ENCODE measurements at places on chromosomes 2 and 18. TPM values are rescaled to one million over a fixed set of nuclear protein-coding genes. Genes with fewer than 3 reads are reported as not detected.

GRCh38 chr2:43759195-43759594, 14.6 kb upstream of the DYNC2LI1 start:
- DNase-seq, result no peak

DNA sequence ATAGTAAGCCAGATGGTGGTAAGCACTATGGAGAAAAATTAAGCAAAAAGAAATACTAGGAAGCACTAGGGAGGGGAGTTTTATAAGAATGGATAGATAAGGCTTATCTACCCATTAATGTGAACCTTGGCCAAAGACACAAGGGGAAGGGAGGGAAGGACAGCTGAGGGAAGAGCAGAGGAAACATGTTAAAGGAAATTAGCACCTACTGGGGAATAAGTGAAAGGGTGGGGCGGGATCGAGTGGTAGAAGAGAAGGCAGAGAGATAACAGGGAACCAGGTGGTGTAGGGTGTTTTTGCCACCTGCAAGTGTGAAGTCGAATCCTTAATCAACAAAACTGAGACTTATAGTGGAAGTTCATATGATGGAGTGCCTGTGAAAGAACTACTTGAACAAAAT, 1.7 kb downstream of the UNC80 start:
- no peak for DNase-seq

DNA sequence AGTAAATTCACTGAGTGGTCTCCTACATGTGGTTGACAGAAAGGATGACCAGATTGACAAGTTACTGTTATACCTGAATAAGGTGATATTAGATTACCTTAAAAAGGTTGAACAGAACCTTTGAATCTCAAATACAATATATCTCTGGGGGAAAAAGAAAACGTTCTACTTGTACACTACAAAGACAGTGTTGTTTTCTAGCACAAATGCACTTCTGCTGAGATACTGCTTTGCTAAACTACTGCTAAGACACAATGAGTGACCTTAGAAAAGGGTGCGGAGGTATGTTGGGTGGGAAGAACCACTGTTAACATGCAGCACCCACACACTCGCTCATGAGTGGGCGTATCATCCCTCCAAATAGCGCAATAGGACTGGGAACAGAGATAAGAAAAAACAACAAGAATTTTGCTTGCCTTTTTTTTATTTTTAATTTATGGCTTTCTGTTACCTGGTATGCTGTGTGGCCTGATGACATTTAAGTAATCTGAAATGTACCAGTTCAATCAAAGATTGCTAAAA, 6.1 kb downstream of the BCL2 start:
- DNase-seq, result no peak

DNA sequence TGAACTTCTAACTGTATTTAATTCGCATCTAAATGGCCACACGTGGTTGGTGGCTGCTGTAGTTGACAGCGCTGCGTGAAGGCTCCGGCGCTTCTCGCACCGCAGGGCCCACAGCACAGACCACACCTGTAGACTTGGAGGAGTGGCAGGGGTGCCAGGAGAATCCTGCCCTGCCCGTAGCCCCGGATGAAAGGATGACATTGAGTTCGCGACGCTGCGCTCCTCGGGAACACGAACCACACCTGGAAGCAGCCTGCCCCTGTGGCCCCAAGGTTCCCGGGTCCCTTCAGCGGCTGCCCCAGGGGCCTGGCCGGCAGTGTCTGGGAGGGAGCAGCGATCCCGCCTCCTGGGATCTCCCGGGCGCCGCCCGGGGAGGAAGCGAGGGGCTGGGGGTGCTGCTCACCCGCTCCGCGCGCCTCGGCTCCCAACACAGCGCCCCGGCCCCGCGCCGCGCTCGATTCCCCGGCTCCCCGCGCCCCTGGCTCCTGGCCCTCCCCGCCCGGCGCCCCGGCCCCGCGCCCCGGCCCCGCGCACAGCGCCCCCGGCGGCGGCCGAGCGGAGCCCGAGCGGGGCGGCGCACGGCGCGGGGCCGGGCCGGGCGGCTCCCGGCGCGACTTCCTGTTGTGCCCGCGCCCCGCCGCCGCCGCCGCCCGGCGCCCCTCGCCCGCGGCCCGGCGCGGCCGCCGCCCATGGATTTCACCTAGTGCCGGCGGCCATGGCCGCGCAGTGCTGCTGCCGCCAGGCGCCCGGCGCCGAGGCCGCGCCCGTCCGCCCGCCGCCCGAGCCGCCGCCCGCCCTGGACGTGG, at the start of gene RNPEPL1:
RNPEPL1 (plus strand) TSS at position 613 of the 806 bp plus-strand sequence; CDS start at position 716, 103 bp downstream.
- DNase-seq, result peak; percentile 54

DNA sequence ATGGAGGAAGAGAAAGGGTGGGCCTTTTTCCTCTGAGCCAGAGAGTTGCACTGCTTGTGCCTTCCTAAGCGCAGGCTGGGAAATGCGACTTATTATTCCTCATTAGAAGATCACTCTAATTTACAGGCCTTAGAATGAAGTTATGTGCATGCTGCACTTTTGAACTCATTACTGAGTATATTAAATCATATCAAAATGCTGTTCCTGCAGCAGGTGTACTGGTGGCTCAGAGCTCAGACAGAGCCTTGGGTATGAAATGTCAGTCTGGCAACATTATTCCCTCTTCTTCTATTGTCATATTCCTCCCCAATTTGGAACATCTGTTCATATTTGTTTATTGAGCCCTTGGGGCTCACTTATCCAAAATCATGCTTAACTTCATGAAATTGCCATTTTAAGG, 85.5 kb downstream of the ADCYAP1 start:
- no peak for DNase-seq

- no peak for DNase-seq
These were observed 17.3 kb downstream of the NOL4 start for GRCh38 chr18:34207344-34207851.

DNA sequence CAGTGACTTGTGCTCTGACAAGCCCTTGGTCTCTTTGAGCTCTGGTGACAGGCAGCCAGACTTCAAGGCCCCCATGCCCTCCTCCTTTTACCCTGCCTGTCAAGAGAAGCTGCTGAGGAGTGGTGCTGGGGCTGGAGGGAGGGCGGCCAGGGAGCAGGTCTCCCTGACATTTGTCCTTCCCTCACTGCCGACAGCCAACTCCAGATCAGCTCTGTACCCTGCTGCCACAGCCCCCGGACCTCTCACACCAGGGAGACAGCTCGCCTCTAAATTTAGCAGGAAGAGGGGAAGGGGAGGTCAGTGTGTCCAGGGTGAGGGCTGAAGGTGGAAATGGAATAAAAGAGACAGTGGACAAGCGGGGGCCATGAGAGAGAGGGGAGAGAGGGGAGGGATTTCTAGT, 155.8 kb downstream of the TDRD15 start:
- DNase-seq, result no peak

- DNase-seq, result no peak
These were observed 15.1 kb downstream of the ALLC start for GRCh38 chr2:3672861-3673678.

DNA sequence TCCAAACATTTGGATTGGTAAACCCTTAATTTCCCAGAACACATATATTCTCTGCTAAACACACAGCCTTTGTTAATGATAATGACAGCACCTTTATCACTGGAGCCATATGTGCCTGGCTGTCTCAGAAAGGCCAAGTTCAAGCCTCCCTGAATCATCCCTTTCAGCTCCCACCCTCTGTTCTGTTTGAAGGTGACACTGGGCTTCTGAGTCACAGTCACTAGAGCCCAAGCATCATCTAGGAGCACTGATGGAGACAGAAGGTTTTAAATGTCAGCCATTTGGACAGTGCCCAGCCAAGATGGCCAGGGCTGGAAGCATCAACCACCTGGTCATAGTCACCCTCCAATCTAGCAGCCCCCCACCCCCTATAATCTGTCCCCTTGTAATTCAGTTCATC, 80.6 kb downstream of the NRP2 start:
- DNase-seq, result no peak

GRCh38 chr2:223852281-223852795, 15.0 kb upstream of the AP1S3 start:
- no peak for DNase-seq

GRCh38 chr2:232204457-232204931, 174.1 kb upstream of the ALPP start:
- no peak for DNase-seq

DNA sequence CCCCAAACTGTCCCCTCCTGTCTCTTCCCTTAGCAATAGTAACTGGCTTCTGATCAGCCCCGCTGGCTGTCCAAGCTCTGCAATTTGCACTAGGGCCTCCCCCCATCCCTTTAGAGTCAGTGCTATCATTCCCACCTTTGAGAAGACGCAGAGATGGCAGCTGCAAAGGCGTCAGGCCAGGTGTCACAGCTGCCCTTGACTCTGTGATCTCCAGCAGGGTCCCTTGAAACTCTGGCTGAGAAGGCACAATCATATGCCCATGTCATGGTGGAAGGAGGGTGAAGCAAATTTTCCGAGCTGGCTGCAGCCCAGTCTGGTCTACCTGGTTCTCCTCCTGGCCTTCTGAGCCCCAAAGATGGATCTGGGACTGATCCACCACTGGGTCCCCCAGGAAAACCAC, 49.2 kb upstream of the TEX51 start:
- no peak for DNase-seq

DNA sequence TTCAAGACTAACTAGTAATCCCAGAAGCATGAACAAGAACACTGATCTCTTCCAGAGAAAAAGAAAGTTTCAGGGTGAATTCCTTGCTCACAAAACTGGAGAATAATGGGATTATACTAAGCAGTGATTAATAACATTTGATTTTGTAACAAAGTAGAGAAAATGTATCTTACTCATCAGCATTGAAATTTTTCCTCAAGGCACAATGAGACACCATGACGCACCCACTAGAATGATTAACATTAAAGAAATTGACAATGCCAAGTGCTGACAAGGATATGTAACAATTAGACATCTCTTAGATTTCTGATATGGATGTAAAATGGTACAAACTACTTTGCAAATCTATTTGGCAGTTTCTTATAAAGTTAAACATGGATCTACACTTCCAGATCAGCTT, 101.1 kb upstream of the EPHA4 start:
- no peak for DNase-seq

DNA sequence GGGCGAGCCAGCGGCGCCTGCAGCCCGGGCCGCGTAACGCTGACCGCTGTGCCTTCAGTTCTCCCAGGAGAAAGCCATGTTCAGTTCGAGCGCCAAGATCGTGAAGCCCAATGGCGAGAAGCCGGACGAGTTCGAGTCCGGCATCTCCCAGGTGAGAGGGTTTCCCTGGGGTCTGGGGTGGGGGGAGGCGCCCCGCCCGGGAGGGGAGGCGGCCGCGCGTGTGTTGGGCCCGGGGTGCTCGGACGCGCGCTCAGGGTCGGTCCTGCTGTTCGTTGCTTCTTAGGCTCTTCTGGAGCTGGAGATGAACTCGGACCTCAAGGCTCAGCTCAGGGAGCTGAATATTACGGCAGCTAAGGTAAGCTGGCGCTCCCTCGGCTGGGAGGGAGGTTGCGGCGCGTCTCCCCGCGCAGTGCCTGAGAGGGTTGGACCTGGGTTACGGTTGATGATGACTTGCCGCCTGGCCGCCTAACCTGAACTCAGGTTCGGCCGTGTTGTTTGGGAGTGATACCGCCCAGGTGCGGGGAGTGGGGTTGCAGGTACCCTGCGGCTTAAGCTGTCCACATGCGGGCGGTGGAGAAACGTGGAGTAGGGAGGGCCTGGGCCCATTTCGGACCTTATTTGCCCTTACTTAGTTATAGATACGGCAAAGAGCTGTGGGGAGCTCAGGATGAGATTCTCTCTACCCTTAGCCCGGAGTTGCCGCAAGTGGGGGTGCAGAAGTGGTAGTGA, 638 bp downstream of the RPS7 start:
- DNase-seq, result no peak

- DNase-seq, result no peak
These were observed 21.0 kb upstream of the HES6 start for GRCh38 chr2:238260883-238261282.

DNA sequence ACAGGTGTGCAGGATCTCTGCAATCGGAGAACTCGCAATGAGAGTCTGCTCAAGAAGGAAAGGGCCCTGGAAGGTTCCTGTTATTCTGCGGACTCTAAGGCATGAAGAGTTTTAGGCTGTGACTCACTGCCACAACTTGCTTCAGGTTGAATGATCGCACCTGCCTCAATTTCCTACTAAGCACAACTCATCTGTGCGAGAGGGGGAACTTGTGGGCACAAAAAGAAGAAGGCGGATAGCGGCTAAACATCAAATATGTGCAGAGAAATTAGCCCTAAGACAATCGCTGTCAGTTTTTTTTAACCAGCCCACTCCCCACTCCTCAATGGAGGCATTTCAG, 14.0 kb upstream of the CREG2 start:
- DNase-seq, result no peak

DNA sequence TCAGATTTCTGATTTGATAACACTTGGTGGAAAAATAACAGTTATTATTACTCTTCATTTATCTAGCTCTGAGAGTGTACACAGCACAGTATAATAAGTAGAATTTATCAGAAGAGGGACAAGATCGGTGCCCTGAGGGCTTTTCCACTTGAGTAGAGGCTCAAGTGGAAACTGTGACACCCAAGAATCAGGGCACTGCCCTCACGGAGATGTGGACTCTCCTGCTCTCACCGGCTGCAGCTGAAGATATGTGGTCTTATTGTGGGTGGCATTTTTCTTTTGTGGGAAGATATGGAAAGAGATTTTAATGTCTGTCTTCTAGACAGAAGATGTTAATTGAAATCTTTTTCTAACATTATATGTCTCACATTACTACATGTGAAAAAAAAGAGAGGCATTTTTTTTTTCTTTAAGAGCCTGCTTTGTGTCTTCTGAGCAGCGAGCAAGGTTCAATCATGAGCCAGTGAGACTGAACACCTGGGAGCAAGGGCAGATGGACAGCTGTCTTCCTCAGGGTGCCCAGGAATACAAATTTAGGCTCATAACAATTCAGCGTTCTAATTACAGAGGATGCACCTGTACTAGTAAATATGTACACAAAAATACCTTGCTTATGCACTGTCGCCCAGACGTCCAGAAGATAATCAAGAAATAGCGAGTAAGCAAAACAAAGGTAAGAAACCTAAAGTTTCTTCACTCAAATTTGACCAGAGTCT, 1098.2 kb upstream of the FANCL start:
- DNase-seq, result no peak

GRCh38 chr2:127003070-127003800, 103.7 kb downstream of the BIN1 start:
- no peak for DNase-seq

Gene ZNF892
- 5.3 TPM for total RNA-seq

Gene UGT1A4
- total RNA-seq, result 23.2 TPM

Gene LIPG
- total RNA-seq, result 6.2 TPM

Gene LTBP1
- total RNA-seq, result 80.1 TPM

Gene USP14
- total RNA-seq, result 58.3 TPM

Gene DYSF
- total RNA-seq, result 15.2 TPM

Gene ECEL1
- 0.39 TPM for total RNA-seq

Gene SERPINB4
- not detected for total RNA-seq

Gene KCTD1
- 17.9 TPM for total RNA-seq

Gene IL36B
- total RNA-seq, result not detected

Gene CD226
- 2.4 TPM for total RNA-seq

Data from ureter (tissue), 1 donor.